Mucosa of descending colon (tissue), 3 donors: ENCODE measurements at places on chromosomes 7 and 10. TPM values are rescaled to one million over a fixed set of nuclear protein-coding genes. Genes with fewer than 3 reads are reported as not detected.

GRCh38 chr10:61793760-61794703, 107.5 kb upstream of the ARID5B start:
- DNase-seq: peak; percentile 29

GRCh38 chr10:112295853-112296830, 12.9 kb downstream of the TECTB start:
- no peak for DNase-seq

GRCh38 chr10:16599662-16600061, 78.0 kb upstream of the C1QL3 start:
- no peak for DNase-seq

DNA sequence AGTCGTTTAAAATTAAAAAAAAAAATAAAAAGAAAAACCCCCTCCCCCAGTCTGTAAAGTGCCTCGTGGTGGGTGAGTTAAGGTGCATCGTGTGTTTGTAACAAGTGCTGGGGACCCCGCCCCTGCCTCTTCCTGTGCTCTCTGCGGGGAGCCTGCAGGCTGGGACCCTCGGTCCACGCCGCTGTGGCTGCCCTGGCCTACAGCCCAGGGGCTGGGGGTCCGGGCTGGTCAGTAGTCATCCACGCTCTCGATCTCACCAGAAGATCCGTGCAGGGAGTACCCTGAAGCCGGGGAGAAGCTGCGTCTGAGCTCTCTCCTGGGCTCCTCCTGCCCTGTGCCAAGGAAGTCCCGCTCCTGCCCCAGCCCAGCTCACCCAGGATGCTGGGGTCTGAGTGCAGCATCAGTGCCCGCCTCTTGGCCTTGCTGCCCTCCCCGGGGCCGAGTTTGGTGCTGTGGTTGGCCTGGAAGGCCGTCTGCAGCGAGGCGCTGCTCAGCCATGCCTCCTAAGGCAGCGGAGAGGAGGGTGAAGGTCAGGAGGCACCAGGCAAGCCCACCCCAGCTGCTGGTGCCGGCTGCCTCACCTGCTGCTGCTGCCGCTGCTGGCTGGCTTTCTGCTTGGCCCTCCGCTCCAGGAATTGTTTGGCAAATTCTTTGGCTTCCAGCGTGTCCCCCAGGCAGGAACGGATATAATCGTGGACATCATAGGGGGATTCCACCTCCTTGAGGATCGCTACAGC, 8.1 kb downstream of the GNB2 start:
- DNase-seq: no peak

LAMB1 gene
- 82.0 TPM for total RNA-seq

CH25H gene
- 1.2 TPM for total RNA-seq

LFNG gene
- total RNA-seq: 31.7 TPM

URGCP gene
- 60.4 TPM for total RNA-seq

DRGX gene
- total RNA-seq: 0.10 TPM

- DNase-seq: no peak
Measured at GRCh38 chr10:31590023-31590800, 271.2 kb downstream of the ZEB1 start.

AMPH gene
- total RNA-seq: 3.2 TPM

DNA sequence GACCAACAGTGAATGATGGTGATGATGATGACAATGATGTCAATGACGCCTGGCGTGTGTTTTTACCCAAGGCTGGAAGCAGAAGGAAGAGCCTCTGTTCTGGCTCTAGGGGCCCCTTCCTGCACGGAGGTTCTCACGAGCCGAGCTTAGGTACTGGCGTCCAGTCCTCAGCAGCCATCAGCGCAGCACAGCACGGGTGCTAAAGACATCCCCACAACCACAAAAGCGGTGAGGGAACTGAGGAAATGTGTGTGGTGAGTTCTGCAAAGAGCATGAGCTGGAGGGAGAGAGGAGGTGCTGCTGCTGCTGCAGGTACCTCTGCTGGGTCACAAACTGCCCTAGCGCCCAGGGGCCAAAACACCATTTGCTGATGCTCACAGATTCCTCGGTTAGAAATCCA, 81.6 kb downstream of the SFMBT2 start:
- no peak for DNase-seq

DNA sequence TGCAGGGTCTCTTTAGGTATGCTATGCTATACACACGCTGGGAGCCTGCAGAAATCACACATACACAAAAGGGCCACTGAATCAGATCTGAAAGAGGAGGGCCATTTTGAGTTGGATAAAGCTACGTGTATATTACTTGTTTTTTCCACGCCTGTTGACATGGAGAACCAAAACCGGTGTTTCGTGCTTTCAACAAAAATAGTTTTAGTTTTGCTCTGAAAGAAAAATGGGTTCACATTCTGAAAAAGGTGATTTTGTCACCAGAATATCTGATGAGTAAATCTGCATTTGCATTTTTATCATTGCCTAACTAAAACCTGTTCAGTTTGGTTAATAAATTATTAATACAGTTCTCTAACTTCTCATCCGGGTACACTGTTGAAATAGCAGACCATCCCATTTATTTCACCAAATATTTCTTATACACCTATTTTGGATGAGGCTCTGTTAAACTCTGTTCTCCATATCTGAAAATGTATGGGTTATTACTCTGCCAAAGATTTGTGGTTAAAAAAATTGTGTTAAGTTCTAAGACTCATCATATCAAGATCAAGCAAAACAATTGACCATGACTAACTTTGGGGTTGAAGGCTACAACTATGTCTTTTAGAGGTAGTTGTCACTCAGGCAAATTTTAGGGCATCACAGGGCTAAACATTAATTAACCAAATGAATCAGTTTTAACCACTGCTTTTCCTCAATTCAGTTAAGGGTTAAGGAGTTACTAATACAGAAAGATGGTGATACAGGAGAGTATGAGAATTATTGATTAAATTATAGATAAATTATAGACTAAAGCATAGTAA, 101.2 kb upstream of the RPA3 start:
- no peak for DNase-seq

PRPS1L1 gene
- total RNA-seq: not detected

PALD1 gene
- total RNA-seq: 3.2 TPM

DNA sequence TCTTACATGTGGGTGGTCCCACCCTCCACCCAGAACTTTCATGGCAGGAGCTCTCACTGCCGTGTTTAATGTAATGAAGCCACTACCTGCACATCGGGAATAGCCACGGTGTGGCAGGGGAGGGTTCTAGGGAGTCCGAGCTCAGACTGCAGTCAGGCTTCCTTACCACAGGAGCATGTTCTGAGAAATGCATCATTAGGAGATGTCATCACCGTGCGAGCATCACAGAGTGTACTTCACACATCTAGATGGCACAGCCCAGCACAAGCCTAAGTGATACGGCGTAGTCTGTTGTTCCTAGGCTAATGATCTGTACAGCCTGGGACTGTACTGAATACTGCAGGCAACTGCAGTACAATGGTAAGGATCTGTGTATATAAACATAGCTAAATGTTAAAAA, 153.0 kb upstream of the LANCL2 start:
- DNase-seq: no peak

GRCh38 chr7:2062648-2063047, 170.1 kb downstream of the MAD1L1 start:
- DNase-seq: no peak

PTEN gene
- total RNA-seq: 94.1 TPM

GRCh38 chr10:517241-517830, 172.1 kb downstream of the DIP2C start:
- no peak for DNase-seq

GPR22 gene
- 0.44 TPM for total RNA-seq

IL15RA gene
- total RNA-seq: 19.4 TPM

OPN4 gene
- not detected for total RNA-seq

DNA sequence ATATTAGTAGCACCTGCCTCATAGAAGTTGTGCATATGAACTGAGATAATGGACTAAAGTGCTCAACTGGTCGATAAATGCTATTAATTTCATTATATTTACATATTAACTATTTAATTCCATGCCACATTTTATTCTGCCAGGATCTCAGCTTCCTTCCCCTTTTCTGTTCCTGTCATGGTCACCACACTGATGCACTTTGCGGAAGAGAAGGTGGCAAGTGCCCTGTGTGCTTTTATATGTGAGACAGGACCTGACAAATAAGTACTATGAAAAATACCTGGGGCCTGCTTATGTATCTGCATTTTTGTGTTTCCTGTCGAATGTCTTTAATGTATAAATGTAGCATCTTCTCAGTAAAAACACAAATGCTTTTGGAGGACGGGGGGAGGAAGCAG, 12.2 kb downstream of the ATP6V0E2 start:
- no peak for DNase-seq

CALHM3 gene
- total RNA-seq: not detected

DNA sequence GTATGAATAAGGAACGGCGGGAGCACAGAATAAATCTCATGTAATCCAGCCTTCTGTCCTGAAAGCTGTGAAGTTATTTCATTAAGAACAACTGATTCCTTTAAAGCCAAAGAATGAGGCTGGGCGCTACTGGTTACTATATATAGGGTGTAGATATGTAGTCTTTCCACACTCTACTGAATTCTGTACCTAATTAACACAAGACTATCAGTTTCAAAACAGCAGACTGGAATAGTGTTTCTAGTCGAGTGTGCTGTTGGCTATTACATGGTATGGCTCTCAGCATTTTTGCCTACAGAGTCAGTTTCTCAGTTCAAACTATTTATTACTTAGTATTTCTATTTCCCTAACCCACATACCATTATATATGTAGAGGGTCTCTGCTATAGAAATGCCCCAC, 163.3 kb downstream of the THSD7A start:
- no peak for DNase-seq

GRCh38 chr10:129780198-129780597, 183.9 kb downstream of the EBF3 start:
- DNase-seq: no peak

- no peak for DNase-seq
Measured at GRCh38 chr10:5679037-5679435, 5.6 kb upstream of the TASOR2 start.

NKX2-3 gene
- 11.0 TPM for total RNA-seq

- DNase-seq: peak; percentile 15
Measured at GRCh38 chr7:38215115-38215514, 37.1 kb downstream of the STARD3NL start.

NRF1 gene
- 17.4 TPM for total RNA-seq

DNA sequence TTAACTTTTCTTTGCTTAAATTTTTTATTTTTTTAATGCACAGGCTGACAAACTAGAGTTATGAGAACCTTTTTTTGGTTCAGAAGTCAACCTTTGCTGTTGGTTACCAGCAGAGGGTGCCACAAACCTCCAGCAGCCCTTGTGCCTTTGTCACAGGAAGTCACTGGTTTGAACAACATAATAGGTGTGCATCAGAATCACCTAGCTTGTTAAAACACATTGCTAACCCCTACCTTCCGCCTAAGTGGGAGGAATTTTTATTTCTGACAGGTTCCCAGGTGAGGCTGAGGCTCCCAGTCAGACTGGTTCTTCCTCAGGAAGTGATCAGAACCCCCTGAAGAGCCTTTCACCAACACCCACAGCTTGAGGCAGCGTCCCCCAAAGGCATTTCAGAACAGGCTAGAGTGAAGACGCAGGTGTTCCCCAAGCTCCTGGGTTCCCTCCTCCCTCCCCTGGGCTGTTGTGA, 22.6 kb upstream of the VDAC2 start:
- peak; percentile 67 for DNase-seq

UNCX gene
- not detected for total RNA-seq

- no peak for DNase-seq
Measured at GRCh38 chr10:34275626-34276130, 539.4 kb downstream of the PARD3 start.

CALHM2 gene
- 16.8 TPM for total RNA-seq

PODXL gene
- 25.6 TPM for total RNA-seq

DNA sequence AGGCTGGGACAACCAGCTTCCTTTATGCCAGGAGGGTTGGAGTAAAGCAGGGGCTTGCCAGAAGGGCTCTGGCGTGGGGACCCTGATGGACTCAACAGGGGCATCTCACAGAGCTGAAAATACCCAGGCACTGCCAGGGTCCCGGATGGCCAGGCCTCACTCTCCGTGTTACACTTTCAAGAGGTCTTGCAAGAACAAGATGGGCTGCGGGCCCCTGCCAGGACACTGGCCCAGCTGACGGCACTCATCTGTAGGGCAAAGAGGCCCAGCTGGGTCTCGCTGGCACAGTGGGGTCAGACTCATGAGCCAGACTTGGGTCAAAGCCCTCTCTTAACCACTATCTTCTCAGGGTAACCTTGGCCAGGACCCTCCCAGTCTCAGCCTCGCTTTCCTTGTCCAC, 90.9 kb downstream of the FAM53B start:
- DNase-seq: no peak

DNA sequence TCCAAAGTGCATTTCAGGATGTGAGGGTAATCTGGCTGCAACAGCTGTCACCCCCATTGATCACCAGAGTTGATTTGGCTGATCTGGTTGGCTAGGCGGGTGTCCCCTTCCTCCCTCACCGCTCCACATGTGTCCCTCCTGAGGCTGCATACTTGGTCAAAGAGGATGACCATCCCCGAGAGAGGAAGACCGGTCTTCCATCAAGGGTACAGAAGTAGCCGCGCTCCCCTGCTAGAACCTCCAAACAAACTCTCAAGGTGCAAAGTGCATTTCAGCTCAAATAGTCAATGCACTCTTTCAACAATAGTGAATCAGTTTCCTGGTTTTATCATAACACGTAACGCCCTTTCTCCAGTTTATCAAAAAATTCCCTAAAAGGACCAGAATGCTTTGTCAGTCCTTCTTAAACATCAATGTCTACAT, 44.6 kb downstream of the CARD11 start:
- DNase-seq: no peak

DNA sequence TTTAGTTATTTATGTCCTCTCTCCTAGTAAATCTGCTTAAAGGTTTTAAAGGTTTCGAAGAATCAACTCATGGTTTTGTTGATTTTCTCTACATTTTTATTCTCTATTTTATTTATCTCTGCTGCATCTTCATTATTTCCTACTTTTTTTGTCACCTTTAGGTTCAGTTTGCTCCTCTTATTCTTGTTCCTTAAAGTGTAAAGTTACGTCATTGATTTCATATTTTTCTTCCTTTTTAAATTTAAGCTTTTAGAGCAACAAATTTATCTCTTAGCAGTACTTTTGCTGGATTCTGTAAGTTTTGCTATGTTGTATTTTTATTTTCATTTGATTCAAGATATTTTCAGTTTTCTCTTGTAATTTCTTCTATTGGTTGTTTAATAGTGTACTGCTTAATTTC, 10.7 kb downstream of the MYO3A start:
- DNase-seq: no peak

SLC25A13 gene
- 33.5 TPM for total RNA-seq

DNA sequence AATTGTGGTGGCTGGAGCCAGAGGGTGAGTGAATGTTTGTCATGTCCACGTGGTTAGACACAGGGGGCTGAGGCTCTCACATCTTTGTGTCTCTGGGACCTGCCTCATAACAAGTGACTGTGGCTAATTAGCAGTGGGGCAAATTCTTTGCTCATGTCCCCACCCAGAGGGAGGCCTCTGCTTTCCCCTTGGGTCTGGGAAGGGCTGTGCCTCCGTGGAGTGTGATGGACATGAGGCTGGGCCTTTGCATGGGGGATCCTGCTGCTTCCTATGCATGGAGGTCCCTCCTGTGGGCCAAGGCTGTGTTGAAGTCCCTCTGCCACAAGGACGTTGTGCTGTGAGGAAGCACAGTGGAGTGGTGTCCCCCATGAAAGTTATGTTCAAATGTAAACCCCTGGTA, 327.4 kb upstream of the SHH start:
- no peak for DNase-seq
